Pons (tissue), 1 donor: ENCODE measurements at places on chromosomes 7 and 10.

- DNase-seq = no peak
Measured at GRCh38 chr7:129009437-129009836, 45.5 kb downstream of the TNPO3 start.

GRCh38 chr7:74665296-74665938 is 7.9 kb downstream of the GTF2I start:
- DNase-seq = no peak

DNA sequence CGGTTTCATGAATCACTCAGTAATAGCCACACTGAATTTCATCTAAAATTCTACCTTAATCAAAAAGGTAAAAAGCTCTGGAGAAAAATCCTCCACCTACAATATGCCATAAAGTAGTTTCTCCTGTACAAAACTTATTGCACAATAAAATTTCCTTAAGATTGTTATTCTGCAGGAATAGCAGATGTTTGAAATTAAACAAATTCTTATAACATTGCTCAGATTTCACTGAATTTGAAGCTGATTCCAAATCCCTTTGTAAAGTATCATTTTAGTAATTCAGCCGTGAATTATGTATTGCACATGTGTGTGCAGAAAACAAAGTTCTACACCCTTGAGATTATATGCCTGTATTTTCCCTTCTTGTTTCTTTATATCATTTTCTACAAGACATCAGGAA is 123.8 kb downstream of the AMPH start:
- no peak for DNase-seq

DNA sequence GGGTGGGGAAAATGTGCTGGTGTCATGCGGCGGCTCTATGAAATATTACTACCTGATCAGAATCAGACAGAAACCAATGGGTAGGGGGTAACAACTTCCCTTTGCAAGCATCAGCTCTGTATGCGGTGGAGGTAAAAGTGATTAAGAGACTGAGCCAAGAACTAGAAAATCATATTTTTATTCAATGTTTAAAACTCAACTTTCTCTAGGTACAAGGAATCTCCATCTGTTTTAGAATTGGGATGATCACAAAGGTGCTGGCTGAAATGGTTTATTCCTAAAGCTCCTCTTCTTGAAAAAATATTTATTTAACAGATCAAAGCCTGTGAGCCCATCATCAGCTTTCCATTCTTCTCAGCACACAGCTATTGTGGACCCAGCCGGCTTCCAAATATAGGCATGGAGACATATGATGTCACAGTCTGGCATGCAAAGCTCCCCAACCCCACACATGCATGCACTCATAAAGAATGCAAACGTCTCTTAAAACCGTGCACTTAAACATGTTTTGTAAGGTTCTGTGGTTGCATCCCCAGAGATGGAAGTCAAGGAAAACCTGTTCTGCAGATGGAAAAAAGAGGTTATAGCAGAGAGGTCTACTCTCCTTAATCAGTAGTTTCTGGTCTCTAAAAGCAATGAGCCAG is 126.0 kb downstream of the SKIDA1 start:
- DNase-seq = no peak

DNA sequence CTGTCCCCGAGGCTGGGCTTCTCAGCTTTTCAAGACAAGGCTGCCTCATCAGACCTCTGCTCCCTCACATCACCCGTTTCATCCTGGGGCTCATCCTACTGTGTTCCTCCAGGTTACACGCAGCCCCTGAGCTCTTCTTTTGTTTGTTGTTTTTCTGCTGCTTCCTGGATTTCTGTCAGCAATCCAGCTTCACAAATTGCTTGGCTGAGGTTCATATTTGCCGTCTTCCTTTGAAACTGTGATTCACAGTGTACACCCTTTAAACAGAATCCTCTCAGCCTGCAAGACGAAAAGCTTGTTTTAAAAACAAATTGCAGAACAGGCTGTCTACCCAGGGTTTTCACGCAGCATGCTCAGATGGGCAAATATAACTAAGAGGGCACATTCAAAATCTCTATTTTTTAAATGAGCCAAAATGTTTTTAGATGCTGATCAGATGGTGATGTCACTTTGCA is 39.1 kb upstream of the PARD3 start:
- peak; percentile 38 for DNase-seq
